Activated T-cell treated with anti-CD3 and anti-CD28 coated beads, Interleukin-2, amount 50 U/mL, for 72 hours (primary cell): ENCODE measurements at places on chromosomes 4 and X.

DNA sequence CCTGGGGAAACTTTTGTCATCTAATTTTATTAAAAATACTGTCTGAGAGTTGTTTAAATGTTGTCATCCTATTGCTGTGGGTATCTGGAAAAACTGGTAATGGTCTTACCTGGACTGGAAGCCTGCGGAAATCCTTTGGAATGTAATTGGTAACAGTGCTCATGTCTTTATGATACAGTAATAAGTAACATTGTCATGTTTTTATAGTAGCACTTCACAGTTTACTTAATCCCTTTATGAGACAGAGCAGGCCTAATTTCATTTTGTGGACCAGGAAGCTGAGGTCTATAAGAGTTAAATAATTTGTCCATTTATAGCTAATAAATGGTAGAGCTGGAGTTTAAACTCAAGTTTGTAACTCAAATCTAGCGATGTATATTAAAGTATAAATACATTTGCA lies 88.3 kb downstream of the TRAPPC11 start:
- no peak for DNase-seq

DNA sequence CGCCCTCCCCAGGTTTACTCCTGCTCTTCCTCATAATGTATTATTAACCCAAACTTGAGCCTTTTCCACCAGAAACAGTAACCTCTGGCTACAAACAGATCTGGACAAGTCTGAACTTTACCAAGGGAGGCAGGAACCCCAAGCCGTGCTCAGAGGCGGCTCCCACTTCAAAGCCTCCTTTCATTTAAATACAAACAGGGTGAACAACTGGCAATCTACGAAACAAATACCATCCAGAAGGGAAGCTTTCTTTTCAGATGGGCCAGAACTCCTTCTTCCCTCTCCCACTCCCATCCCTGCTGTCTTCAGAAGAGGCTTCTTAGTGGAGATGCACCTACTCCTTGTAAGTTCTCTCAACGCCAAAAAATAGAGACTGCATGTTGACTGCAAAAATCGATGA lies 2.1 kb upstream of the GPC4 start:
- no peak for DNase-seq

GRCh38 chr4:6391186-6391851 lies 81.1 kb downstream of the PPP2R2C start:
- DNase-seq, result no peak

DNA sequence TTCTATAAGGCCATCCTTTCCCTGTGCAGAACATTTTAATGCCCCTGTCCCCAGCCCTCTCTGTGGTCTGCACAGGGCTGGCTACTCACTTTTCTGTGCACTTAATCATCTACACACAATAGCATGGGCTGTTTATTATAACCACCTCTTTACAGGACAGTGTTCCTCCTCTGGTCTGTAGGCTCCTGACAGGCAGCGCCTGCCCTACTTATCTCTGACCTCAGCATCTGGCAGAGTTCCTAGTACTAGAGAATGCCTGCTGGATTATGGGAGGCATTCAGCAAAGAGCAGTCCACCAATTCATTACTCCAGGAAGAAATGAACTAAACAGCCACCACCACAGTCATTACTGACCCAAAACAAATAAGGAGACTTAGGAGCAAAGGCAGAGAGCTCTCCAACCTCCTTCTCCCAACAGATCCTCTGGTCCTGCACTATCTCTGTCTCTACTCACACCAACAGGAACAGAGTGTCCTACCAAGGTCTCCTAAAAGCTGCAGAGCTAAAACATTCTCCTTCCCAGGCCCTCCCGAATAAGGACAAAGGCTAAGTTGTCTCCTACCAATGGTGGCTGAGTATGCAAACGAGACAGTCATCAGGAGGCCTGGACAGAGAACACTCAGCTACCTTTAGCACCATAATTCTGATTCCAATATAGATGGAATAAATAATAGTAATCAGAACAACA lies 279.2 kb downstream of the QDPR start:
- DNase-seq, result no peak

DNA sequence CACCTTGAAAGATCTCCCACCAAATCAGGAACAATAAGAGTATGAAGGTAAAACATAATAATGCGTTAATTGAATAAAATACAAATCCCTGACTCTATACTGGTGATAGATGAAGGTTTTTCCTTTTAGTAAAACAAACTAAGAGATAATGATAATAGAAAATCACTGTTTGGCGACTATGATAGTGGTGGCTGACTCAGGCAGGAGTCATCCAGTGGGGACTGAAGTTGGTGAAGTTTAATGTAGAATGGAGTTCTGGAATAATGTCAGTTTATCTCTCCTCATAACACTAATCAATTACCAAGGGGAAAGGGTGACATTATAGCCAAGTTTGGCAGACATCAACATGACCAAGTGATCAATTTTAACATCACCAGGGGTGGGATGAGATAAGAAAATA lies 21.3 kb downstream of the ABCG2 start:
- DNase-seq, result no peak

DNA sequence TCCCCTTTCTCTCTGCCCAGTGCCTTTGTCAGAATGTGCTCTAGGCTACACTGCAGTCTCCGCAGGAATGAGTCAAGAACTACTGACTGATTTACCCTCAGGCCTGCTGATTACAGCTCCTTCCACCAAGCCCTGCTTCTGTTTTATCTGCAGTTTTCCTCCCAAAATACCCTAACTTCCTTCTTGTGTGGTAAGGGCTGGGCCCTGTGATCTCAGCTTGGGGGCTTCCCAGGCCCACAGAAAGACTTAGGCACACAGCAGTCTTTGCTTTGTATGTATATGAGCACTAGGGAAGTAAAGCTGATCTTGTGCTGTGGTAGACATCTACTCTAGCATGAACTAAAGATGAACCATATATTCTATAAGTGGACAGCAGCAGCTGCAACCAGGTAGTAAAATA lies 18.8 kb downstream of the PAK3 start:
- no peak for DNase-seq

DNA sequence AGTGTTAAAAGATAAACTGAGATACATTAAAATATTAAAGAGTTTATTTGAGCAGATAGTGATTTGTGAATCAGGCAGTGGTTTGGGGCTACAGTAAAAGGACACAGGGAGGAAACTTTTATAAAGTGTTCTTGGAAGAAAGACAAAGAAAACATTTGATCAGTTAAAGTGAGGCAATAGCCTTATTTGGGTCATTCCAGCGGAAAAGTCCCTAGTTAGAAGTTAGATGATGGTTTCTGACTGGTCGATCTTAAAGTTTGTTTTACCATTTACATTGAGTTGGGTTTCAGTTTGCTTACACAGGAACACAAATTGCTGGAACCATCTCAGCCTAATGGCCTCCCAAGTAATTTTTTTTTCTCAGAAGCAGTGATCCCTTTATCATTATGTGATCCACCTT lies 69.7 kb downstream of the PPP1R2C start:
- DNase-seq, result no peak

DNA sequence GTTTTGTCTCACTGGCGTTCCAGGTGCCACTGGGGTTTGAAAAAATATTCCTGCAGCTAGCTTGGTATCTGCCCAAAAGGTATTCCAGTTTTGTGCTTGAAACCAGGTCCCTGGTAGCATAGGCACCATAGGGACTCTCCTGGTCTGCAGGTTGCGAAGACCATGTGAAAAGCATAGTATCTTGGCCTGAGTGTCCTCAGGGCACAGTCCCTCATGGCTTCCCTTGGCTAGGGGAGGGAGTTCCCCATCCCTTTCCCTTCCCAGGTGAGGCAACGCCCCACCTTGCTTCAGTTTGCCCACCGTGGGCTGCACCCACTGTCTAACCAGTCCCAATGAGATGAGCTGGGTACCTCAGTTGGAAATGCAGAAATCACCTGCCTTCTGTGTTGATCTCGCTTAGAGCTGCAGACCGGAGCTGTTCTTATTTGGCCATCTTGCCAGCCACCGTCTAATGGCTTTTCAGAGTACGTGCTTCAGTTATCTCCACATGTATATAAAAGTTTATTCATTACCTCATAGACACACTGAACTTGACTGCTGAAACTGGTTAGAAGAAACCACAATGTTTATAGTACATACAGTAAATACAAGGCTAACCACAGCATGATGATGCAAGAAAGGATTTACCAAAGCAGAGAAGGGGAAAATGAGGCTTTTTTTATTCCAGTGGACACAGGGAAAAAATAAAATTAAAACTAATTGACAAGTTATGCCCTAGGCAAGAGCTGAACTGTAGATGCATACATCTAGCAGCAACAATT lies 10.6 kb downstream of the PBDC1 start:
- DNase-seq, result no peak

GRCh38 chrX:68880846-68881552 lies 52.2 kb downstream of the EFNB1 start:
- DNase-seq, result no peak

DNA sequence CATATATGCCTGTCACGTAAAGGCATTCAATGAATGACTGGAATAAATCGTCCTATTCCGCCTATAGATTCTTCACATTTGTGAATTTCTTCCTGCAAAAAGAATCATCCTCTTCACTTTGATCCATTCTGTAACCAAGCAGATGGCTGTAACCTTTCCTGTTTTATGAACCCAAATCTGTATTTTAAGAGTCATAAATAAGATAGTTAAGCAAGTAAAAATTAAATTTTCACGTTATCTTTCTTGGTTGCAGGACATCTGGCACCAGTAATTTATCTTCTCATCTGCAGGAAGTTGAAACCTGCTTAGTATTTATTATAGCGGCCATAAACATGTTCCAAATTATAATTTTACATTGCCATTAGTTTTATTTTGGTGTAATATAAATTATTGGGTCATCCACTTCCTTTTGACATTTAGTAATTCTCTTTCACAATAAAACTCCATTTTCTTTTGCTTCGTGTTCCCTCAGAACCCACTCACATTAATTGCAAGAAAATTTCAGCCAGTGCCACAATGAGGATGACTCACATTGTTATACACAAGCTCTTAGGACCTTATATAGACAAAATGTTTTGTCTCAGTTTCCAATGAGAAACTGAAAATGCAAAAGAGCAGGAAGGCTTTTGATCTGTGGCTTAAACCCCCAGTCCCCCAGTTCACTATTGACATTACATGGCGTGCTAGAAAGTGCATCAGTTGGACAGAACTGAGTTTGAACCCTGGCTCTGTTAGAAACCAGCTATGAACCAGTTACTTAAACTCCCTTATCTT lies 51.1 kb downstream of the TMEM156 start:
- peak; percentile 26 for DNase-seq

DNA sequence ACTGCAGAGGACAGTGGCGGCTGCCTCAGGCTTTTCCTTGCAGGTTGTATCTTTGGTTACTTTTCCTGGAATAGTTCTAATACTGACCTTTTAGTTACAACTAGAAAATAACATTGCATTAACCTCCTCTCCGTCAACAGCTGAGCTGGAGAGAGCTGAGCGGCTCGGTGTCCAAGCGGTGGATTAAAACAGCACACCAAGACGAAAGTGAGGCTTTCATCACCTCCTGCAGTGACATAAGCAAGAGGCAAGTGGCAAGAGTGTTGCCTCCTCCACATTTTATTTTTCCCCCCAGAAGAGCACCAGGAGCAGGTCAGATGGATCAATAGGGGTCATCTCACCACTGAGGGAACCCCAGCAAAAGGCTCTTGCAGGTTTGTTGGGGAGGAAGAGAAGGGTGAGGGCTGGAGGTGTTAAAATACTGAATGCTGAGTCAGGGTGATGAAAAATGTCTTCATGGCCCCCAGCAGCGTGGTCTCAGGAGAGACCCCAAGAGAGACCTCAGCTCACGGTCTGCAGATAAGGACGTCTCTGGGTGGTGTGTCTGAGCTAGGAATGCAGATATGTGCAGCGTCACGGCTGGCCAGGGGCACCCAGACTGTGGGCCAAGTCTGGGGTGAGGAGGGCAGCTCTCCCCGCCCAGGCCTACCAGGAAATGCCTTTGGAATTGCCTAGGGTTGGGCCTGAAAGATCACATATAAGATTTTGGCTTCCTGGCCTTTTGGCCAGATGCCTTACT lies 50.3 kb downstream of the CASP3 start:
- DNase-seq, result no peak

DNA sequence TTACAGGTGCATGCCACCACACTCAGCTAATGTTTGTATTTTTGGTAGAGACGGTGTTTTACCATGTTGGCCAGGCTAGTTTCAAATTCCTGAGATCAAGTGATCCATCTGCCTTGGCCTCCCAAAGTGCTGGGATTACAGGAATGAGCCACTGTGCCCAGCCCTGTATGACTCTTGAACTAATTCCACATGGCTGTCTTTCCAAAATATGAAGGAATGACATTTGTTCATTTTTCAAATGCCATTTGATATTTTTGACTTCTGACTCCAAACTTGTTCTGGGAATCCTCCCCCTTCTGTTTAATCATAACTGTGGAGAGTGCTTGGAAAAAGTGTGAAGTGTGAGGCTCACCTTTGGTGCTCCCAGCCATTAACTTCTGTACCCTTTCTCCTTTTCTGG lies 119.2 kb downstream of the NHS start:
- DNase-seq, result no peak

GRCh38 chr4:40976343-40976742 lies 226.6 kb downstream of the NSUN7 start:
- peak; percentile 28 for DNase-seq

DNA sequence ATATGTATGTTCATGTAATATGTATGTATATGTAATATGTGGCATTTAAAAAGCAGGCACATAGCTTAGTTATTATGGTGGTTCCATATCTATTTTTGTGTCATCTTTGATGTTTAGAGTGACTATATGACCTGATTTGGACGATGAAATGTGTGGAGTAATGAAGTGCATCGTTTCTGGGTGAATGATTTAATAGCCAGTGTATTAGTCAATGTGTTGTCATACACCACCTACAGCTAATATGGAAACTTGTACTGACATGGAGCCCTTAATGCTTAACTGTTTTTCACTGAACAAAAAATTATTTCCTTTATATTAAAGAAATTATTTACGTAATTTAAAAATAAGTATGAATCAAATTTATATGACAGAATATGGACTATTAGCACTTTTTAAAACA lies 292.3 kb upstream of the FSTL5 start:
- DNase-seq, result no peak

DNA sequence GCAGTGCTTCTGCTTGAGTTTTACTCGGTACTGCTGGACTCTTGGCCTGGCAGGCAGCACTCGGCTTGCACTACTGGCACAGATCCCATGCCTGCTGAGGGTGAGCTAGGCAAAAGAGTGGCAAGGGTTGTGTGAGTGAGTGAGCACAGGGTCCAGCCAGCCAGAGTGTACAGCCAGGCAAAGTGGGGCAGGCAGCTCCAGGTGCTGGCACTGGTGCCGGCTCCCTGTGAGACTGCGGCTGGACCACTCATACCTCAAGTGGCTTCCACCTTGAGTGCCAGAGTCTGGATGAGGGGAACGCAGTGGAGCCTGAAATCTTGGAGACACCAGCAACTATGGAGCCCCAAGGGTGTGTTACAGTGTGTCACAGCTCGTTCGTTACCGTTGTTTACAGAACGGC lies 1451.9 kb upstream of the AGA start:
- no peak for DNase-seq
